Dermis blood vessel endothelial cell (primary cell): ENCODE measurements at places on chromosomes 6 and 20.

DNA sequence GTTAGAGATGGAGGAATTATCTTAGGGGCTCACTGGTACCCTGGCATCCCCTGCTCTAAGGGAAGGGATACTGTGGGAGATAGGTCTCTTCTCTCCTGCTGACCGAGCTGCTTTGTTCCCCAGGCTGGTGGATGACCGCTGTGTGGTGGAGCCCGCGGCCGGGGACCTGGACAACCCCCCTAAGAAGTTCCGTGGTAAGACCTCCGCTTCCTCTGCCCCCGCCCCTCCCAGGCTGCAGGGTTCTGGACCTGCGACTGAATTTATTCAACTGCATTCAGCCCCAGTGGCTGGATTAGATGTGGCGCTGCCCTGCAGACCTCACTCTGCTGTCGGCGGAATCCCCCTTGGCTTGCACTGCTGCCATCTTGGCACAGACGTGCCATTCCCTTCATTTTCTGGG is 19.2 kb downstream of the ITPR3 start:
- DNase-seq: no peak

DNA sequence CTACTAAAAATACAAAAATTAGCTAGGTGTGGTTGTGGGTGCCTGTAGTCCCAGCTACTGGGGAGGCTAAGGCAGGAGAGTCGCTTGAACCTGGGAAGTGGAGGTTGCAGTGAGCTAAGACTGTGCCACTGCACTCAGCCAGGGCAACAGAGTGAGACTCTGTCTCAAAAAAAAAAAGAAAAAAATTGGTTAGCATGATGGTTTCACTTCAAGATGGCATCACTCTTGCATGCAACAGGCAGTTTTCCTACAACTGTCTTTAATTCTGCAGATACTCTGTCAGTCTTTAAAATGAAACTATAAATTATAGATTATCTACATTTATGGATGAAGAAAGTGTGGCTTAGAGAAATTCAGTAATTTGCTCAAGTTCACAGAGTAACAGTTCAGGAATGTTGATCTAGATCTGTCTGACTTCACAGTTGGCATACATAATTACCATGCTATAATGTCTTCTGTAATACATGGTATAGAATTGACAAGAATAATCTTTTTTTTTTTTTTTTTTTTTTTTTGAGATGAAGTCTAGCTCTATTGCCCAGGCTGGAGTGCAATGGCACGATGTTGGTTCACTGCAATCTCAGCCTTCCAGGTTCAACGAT is 27.0 kb downstream of the ITCH start:
- no peak for DNase-seq

DNA sequence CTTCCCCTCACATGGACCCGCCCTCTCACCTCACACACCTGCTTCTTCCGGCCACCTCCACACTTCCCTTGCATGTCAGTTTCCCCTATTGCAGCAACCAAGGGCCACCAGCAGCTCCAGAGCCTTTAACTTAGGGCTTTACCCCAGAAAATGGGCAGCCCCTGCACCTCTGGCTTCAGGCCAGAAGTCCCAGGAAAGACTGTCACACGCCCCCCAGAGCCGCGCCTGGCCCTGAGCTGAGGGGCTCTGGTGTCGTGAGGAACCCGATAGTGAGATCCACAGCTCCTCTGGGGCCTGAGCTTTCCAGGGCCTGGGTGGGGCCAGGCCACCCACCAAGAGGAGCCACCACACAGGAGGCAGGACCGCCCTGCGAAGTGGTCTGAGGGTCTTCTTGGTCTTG is 182.4 kb downstream of the DLL1 start:
- DNase-seq: no peak

DNA sequence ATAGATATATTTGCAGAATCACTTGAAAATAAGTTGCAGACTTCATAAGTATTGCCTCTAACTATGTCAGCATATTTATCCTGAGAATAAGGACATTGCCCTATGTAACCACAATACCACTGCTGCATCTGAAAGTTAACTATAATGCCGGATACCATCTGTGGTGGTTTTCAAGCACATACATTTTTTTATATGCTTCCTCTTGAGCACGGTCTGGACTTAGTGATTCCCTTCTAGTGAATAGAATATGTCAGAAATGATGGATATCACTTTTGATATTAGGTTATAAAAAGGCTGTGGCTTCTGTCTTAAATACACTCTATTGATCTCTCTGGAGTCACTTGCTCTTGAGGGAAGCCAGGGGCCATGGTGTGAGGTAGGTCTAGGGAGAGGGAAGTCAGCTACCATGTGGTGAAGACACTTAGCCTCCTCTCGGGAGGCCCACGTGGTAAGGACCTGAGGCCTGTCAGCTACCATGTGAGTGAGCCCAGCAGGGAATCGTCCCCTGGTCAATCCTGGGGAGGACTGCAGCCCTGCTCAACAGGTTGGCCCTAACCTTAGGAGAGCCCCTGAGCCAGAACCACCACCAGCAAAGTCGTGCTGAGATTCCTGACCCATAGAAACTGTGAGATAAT is 57.5 kb downstream of the CCDC170 start:
- DNase-seq: no peak

- DNase-seq: peak; percentile 67
Observed at GRCh38 chr20:44651684-44652423, at the start of gene ADA. TSS of gene ADA (minus strand) at chr20:44651699. CDS start at chr20:44651607, 92 bp downstream.

GRCh38 chr6:104604685-104605084 is 255.0 kb downstream of the HACE1 start:
- no peak for DNase-seq

DNA sequence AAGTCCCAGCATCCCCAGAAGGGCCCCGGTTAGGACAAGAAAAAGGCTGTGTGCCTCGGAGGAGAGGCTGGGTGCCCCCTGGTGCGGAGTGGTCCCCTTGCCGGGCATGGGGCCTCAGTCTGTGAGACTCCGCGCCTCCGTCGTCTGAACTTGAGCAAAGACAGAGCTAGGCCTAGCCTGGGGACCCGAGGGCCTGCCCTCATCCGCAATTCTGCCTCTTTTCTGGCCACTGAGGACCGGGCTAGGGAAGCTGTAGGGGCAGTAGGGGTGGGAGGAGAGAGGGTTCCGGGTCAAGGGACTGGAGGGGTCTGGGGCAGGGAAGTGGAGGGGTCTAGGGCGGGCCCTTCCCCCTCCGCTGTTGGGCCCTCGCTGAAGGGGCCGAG is 550 bp upstream of the HSPA12B start:
- no peak for DNase-seq

DNA sequence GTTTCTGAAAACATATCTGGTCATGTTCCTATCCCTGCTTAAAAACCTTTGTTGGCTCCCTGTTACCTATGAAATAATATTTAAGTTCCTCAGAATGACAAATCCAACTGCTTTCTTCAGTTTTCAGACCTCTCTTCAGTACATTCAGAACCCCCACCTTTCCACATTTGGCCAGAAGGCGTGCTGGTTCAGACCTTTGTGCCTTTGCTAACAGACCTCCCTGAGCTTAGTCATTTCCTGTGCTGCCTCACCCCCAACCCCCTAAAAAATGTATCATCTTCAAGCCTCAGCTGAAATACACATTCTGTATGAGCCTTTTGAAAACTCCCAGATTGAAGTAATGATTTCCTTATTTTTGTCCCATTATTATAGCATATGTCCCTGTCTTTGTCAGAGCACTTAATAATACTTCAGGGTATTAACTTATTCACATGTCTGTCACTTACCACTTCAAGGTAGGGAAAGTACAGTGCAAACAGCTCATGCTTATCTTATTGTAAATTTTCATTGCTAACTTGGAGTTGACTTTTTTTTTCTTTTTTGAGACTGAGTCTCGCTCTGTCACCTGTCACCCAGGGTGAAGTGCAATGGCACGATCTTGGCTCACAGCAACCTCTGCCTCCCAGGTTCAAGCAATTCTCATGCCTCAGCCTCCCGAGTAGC is 19.7 kb downstream of the FAM217A start:
- DNase-seq: peak; percentile 85

DNA sequence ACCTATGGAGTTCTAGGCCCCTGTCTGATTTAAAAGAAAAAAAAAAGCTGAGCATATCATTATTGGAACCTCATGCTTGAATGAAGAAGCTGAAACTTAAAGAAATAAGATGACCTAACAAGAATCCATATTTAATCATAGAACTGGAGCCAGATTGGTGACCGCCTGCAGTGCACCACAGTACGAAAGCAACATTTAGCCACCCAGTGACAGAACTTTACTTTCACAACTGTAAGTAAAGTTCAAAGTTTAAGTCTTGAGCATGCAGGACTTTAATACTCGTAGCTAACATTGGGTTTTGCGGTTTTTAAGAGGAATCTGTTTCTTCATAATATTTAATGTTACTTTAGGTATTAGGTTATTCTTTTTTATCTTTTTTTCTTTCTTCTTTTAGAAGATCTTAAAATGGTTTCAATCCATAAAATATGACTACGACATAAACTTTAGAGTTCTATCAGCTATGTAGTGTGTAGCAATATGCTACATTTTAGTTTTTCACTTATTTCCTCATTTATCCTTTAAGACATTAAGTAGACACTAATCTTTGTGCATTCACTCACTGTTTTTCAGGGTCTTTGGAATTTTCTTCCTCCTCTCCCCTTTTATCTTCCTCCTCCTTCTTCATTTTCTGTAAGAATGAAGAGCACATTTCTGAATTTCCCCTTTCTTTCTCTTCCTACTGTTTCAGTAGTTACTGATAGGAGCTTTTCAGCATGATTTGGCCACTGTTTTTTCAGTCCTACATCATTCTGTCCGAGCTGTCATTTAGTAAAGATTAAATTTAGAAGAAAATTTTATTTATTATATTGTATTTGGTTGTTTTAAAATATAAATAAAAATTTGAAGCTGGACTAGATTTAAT is 514.1 kb downstream of the GRIK2 start:
- no peak for DNase-seq
